ENCODE measurements at places on chromosomes 2 and 18.

- no peak for DNase-seq
Measured at GRCh38 chr2:236114959-236115358, 53.2 kb downstream of the GBX2 start.

DNA sequence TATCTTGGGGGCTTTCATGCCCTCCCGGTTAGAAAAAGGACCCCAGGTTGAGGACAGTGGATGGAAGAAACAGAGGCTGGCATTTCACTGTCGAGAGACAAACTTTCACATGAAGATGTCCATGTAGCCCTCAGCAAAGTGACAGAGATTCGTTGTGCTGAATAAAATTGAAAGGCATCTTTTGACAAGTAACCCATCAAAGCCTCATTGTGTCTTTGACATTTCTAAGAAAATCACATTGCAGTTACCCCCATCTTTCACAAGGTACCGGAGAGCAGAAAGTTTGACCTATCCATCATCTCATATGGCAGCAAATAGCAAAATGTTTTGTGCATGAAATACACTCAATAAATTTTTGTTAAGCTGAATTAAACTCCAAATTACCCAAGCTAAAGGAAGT, 2.0 kb upstream of the MBP start:
- no peak for DNase-seq

- peak; percentile 53 for DNase-seq
Measured at GRCh38 chr2:8303322-8303832, 378.5 kb upstream of the ID2 start.

DNA sequence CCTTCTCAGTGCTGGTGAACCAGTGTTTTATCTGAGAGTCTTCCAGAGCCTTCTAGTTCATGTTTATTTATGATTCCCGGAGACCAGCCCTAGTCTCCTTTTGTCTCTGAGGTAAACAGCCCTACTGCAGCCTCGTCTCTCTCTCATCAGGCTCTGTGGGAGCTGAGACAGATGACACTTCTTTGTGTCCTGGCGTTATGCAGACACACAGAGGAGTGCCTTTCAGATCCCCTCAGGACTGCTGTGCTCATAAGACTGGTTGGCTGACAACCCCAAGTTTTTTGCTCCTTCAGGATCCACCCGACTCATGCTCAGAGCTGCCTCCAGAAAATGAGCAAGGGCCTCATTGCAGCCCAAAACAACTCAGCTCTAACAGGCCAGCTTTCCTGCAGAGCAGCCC, 523.8 kb upstream of the SPHKAP start:
- DNase-seq = no peak

DNA sequence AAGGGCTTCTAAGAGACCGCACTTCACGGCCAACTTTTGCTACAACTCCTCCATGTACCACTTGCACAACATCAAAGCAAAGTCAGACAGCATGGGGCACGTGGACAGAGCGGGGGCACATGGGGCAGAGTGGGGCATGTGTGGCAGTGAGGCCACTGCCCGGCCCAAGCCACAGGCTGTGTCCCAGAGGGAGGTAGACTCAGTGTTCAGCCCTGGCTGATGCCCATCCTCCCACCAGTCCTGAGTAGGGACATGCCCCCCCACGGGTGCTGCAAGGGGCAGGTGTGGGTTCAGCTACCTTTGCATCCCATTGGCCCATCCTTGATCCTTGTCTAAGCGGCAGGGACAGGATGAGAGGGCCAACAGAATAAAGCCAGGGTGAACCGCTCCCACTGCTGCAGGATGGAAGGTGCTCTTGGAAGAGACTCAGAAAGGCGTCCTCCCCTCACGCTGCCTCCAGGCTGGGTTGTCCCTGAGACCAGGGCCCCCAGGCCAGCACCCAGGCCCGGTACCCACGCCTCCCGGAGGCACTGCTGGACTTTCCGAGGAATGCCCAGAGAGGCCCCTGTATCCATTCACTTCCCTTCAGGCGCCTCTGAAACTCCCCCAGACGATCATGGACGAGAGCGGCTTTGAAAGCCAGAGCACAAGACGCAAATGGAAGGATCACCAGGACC, 218.2 kb downstream of the NDUFA10 start:
- no peak for DNase-seq

GRCh38 chr2:42010743-42011298, 37.0 kb upstream of the PKDCC start:
- no peak for DNase-seq

GRCh38 chr2:54568876-54569321, 112.8 kb downstream of the SPTBN1 start:
- no peak for DNase-seq

DNA sequence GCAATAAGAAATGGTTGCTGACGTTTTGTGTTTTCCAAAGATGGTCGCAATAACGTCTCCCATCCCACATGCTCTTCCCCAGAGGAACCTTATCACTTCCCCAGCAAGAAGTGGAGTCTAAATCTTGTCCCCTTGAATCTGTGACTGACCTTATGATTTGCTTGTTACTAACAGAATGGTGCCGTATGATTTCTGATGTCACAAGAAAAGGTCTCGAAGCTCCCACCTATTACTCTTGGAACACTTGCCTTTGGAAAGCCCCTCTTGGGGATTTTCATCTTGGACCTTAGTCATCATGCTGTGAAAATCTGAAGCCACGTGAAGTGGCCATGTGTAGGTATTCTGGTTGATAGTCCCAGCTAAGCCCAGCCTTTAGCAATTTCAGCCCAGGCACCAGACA, 86.2 kb upstream of the GLS start:
- no peak for DNase-seq
